ENCODE measurements at places on chromosomes 4 and X.

GRCh38 chrX:105477351-105477750, 256.9 kb upstream of the TEX13A start:
- no peak for DNase-seq

GRCh38 chrX:135740681-135741149, 27.3 kb downstream of the CT45A1 start:
- DNase-seq, result peak; percentile 40

DNA sequence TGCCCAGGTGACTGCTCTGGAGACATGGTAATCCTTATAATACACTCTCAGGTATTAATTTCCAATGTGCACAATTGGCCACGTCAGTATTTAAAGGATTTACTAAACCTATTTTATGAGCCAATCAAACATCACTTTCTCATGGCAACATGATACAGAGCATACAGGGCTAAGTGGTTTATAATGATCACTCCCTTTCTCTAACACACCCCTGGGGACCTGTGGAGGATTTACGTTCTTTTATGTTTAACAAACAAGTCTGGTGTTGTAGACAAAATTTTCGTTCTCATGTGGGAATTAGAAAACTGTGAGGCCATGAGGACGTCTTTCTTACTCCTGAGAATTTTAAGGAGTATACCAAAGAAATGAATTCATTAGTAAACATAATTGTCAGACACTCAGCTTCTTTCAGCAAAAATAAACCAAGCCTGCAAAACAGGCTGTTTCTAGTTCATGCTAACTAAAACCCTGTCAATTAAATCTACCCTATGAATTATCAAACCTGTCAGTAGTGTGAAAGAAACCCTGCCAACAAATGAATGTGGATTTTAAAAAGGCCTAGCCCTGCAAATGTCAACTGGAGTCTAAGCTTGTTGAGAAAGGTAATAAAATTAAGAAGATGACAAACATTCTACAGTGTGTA, 155.8 kb downstream of the PDGFC start:
- DNase-seq, result no peak

DNA sequence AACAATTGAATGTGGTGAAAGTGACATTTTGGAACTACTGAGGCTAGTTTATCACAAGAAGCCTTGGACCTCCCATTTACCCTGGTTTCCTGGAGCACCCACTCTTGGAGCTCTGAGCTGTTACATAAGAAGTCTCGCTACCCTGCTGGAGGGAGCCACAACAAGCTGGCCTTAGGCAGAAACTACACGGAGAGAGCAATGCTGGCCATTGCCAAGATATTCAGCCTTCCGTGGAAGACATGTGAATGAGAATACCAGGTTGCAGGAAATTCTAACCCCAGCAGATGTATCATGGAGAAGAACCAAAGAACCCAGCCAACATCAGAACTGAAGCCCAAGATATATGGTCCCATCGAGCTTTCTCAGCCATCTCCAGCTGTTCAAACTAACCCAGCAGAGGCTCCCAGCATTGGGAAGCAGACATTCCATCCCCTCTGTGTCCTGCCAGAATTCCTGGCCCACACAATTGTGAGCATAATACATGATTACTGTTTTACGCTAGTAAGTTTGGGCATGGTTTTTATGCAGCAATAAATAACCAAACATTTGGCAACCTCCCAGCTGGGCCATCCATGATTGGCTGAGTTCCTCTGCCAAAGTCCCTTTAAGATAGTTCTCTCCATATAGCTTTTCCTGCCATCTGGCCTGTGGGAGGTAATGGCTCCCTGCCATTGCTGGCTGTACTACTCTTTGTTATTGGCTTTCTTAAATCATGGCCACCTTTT, 17.9 kb upstream of the PDE5A start:
- DNase-seq, result no peak

DNA sequence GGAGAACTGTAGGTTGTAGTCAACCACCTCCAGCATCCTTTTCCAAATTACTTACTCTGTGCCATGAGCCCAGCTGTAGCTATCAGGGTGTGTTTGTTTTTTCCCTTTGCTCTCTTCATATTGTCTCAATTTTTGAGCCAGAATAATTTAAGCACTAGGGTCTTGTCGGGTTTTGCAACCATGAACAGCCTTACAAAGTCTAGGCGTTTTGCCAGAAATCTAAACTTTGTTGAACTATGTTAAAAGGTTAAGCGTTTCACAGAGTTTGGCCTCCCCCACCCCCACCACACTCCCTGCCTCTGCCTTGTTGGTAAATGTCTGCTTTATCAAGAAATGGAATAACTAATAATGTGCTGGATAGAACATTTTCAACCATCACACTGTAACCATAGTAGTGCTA, 190.6 kb upstream of the TTC29 start:
- DNase-seq, result no peak

DNA sequence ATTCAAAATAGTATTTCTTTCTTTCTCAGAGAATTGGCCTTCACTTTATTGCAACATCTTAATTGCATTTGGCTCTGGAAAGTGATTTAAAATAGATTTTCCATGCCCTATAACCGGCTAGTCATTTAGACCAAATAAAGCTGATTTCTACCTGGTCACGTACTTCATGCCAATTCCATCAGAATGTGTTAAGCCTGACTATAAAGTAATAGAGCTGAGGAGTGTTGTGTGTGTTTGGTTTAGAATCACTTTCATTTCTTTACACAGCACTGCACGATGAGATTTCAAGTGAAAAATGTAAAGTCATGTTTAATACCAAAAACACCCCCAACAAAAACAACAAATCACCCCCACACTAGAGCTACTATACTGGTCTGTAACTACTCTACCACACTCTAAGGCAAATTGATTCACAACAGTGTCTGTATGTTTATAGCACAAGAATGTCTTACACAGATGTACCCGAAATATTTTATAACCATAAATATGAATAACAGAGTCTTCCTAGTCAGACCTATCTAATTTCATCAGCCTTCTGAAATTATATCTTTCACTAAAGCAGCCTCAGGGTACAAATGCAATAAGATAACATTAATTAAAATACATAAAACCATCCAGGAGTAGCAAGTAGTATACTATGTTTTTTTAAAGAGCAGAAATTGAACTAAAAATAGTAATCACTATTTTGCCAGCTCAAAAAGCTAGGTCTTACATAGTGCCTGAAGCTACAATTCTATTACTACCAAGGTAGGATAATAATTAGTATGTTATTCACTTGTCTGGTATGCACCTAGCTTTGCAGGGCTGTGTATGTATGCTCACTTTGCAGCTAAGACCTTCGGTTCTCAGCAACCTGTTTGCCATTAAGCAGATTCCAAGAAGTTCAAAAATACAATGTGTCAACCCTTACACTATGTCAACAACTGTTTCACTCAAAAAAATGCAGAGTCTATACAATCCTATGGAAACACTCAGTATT, 28.4 kb downstream of the APBB2 start:
- DNase-seq, result no peak

- no peak for DNase-seq
Measured at GRCh38 chr4:153966641-153967040, 177.8 kb upstream of the SFRP2 start.

GRCh38 chr4:152106113-152106763, 345.4 kb upstream of the GATB start:
- DNase-seq, result peak; percentile 58

GRCh38 chr4:15149234-15149838, 147.1 kb downstream of the CPEB2 start:
- DNase-seq, result no peak

- no peak for DNase-seq
Measured at GRCh38 chrX:33741807-33742206, 390.3 kb downstream of the FAM47A start.

DNA sequence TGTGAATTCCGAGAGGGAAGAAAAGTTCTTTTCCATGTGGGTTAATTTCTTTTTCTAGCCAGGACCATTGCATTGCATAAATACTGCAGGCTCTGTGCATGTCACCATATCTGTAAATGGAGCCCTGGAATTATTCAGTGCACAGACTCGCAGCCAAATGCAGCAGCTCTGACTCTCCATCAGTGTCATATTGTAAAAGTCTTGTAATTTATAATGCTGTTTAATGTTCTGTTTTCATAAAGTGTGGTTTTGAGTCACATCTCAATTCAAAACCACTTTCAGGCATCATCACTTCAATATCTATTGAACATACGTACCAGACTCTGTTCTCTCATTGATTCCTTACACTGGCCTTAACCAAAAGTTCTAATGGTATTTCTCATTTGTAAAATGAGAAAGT, 193.9 kb upstream of the RPL34 start:
- no peak for DNase-seq

GRCh38 chrX:123906557-123907316, 46.9 kb downstream of the XIAP start:
- no peak for DNase-seq

DNA sequence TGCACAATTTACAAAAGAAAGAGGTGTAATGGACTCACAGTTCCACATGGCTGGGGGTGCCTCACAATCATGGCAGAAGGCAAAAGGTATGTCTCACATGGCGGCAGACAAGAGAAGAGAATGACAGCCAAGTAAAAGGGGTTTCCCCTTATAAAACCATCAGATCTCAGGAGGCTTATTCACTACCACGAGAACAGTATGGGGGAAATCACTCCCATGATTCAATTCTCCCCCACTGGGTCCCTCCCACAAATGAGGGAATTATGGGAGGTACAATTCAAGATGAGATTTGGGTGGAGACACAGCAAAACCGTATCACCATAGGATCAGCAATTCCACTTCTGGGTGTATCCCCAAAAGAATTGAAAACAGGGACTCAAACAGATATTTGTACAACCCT, 97.5 kb upstream of the STX18 start:
- no peak for DNase-seq

DNA sequence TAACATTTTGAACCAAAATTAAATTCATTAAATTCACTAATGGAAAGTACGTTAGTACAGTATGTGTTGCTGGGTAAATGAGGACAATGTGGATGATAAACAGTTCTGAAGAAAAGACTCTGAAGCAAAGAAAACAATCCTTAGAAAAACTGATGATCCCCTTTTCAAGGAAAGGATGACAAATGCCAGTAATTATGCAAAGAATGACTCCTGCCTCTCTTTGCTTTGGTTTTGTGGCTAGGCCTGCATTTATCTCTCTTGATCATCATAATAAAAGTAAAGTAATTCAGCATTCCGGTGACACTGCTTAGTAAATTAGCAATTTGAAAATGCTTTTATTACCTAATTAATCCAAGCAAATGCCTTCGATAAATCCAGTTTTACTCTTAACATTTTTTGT, 652.2 kb upstream of the DIPK2B start:
- DNase-seq, result no peak

- DNase-seq, result no peak
Measured at GRCh38 chr4:11252149-11252548, 176.5 kb downstream of the HS3ST1 start.

DNA sequence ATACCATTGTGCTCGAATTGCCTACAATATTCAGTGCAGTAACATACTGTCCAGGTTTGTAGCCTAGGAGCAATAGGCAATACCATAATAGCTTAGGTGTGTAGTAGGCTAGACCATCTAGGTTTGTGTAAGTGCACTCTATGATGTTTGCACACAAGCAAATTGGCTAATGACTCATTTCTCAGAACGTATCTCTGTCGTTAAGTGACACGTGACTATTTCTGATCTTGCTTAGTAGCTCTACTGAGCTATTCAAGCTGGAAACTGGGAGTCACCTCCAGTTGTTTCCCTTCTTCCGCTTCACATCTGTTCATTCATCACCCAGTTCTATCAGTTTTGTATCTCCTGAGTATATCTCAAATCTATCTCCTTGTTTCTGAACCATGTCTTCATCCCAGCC, 86.1 kb downstream of the HNRNPD start:
- no peak for DNase-seq

DNA sequence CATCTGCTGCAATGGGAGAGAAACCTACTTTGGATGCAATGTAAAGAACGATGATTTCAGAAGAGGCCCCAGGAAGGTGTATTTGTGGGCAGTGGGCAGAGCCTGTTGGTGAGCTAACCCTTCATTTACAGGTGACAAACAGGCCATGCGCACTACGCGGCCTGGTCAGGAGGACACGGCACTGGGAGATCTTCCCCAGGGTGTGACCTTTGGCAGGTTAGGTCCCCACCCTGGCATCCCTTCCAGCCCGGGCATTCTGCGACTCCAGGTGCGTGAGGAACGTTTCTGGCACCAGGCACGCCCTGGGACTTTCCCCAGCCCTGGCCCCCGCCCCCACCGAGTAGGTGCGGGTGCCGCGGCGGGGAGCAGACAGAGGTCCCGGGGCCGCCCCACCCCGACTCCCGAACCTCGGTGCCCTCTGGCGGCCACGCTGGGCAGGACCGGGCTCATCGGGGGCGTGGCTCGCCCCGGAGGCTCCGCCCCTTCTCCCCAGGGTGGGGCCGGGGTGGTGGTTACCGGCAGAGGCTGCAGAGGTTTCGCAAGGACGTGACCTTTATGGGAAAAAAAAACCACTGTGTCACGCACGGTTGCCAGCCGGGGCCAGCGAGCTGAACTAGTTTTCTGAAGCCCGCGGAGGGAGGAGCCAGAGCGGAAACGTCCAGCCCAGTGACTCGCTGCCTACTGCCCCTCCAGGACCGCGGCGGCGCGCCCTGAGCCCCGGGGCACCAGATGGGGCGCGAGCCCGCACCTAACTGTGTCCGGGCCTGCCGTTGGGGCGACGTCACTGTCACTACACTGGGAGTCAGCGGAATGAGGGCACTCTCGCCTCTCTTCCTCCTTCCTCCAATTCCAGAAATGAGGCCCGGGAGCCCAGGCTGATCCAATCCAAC, 5.0 kb upstream of the NYX start:
- DNase-seq, result peak; percentile 66

GRCh38 chr4:182144626-182145333, 98.4 kb upstream of the TENM3 start:
- DNase-seq, result no peak

DNA sequence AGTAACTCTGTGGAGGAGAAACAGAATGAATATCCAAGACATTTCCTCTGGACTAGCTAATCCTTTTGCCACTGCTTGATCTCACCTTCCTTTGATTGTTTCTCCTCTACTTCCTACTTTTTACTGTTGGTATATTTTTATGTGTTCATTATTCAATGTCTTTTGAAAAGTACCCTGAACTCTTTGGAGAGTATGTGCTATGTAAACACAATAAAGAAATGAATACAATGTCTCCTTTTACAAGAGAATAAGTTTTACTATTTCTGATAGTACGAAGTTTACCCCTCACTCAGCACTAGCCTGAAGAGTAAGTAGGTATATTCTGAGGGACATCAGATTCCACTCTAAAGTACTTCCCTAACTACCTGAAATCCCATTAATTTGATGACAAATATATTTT, 19.9 kb downstream of the CLDN2 start:
- DNase-seq, result no peak

GRCh38 chr4:25351777-25352416, 25.2 kb upstream of the ANAPC4 start:
- no peak for DNase-seq
